ENCODE measurements at places on chromosomes 2 and 18.
A peak's percentile ranks its signal among the peaks of the same experiment; 100 is the strongest.

- DNase-seq: peak; percentile 12
These were observed 89.2 kb downstream of the ZNF516 start for GRCh38 chr18:76405681-76406356.

GRCh38 chr2:64593035-64593655 lies 60.6 kb downstream of the SERTAD2 start:
- no peak for DNase-seq

- DNase-seq: no peak
These were observed 494.6 kb upstream of the MYT1L start for GRCh38 chr2:2825516-2826208.

DNA sequence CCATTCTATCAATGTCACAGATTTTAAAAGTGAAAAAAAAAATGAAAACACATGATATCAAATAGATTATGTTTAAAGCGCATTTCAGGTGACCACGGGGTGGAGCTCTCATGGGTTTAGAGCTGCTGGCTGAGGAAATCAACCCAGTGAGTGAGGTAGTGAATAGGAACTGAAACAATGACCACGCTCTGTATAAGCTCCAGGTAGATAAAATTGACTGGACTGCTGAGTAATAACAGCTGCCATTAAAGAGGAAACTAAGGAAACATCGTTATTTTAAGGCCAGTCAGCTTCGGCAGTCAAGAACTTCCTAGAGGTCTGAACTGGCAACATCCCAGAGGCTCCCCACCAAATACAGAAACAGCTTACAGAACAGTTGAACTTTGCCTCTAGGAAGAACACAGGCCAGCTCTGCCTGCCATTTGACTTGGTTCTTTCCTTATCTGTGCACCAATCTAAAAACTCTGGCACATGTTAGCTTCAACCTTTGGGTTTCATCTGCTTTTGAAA lies 185.9 kb downstream of the PDE1A start:
- peak; percentile 13 for DNase-seq

DNA sequence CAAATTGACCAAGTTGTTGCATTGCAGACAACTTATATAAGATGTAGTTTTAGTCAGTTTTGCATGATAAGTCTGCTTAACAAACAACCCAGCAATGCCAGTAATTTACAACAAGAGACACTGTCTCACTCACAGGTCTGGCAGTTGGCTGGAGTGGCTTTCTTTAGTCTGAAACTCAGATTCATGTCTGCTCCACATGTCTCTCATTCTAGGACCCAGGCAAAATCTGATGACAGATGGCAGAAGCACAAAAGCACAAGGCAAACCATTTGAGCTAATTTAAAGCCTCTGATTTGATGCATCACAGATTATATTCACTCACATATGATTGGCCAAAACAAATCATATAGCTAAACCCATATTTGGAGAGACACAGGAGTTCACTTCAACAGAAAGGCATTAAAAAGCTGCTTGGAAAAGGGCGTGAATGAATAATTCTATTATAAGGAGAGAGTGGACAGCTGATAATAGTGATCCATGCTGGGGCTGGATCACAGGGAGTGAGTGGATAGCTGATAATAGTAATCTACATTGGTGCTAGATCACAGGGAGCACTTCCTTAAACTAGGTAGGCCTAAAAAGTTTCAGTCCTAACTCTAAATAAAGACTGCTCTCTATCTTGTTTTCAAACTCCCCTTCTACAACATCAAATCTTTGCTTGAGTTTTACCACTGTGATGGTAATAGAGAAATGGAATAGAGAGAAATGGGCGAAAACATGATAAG lies 593.2 kb upstream of the ZNF804A start:
- no peak for DNase-seq

- DNase-seq: no peak
These were observed 10.2 kb downstream of the TMEM247 start for GRCh38 chr2:46489423-46490174.

GRCh38 chr2:40361478-40361877 lies 90.4 kb downstream of the SLC8A1 start:
- peak; percentile 50 for DNase-seq

DNA sequence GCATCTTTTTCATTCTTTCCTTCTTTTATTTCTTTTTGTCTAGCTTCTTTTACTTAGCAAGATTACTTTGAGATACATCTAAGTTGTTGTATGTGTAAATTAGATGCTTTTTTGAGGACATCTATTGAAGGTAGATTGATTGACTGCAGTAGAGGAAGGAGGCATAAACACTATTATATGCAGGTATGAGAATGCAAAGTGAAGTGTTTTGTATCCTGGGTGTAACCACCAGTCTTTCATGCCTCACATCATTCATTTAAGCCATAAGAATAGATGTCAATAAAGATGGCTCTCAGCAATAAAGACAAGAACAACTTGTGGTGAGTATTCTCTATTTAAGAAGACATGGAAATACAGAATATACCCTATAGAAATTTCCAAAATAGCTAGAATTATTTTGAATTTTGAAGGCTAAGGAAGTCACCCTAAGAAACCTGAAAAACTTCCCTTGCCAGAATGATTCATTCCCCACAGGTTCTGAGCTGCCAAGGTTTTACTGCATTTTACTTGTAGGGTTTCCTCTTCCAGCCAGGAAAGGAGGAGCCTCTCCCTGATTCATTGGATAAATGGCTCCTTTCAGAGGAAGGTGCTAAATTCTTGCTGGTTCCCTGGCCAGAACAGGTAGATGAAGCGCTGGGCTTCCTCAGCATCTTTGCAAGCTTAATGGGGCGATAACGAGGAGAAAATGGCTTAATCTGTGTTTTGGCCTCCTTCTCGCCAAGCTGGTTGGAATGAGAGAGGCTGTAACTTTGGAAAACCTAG lies 279.8 kb upstream of the SLC14A2 start:
- no peak for DNase-seq

DNA sequence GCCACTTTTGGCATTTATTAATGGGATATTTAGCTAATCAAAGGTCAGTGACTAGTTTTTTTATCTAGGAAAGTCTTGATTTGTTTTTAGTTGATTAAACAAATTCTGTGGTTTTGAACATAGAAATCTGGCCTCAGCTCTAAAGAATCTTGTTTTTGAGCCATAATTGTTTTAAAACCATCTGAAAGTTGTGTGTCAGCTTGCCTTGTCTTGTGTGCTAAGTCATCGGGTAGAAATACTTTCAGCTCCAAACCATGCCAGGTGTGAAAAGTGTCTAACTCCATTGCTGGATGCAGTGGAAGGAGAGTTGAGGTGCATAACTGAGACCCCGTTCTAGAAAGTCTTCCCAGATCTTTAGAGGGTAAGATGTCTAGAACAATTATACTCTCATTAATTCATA lies 22.7 kb downstream of the FARP2 start:
- no peak for DNase-seq

- DNase-seq: no peak
These were observed 23.9 kb downstream of the CLIP4 start for GRCh38 chr2:29139152-29139551.

- DNase-seq: no peak
These were observed 73.6 kb downstream of the BOD1L2 start for GRCh38 chr18:57220480-57220879.

DNA sequence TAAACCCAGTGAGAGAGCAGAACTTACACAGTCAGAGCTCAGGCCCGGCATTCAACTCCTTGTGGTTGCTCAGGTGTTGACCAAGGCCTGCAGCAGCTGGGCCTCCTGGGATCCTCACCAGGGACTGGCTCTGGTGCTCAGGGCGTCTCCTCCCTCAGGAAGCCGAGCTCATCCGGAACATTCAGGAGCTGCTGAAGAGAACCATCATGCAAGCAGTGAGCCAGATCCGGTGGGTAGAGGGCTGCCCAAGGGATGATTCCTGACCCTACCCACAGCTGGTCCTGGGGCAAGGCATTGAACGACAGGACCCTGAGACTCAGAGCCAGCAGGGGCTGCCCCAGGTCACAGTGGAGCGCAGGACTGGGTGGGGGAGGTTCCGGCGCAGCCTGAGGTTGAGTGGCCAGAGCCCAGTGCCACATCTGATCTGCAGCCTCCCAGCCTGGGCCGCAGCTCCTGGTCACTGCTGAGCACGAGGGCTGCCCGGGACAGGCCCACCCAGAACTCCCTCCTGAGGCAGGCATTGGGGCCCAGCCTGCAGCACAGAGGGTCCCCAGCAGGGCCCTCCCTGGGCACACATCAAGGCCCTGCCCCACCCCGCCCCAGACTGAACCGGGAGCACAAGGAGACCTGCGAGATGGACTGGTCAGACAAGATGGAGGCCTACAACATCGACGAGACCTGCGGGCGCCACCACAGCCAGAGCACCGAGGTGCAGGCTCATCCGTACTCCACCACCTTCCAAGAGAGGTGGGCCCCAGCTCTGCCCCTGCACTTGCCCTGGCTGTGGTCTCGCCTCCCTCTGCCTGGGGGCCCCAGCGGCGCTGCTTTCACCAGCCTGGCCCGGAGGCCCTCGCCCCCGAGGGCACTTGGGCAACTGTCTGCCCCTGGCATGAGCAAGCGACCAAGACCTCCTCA lies 2.4 kb downstream of the TEKT4 start:
- no peak for DNase-seq

DNA sequence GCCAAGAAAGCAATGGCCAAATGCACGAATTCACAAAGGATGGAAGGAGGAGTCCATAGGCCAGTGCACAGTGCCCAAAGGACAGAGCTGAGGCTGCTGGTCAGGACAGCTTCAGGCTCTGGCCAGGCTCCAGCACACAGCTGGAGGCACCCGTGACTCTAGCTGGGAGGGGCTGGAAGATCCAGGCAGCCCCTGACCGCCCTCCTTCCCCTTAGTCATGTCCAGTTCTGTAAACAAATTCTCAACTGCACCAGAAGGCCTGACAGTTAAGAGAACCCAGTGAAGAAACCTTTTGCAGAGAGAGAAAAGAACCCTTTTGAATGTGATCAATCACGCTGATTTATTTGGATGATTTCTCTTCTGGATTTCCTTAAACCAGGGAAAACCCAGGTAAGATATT lies 7.7 kb upstream of the YWHAQ start:
- DNase-seq: no peak

All from NCI-H1436 (cell line).